Activated CD8-positive, alpha-beta memory T cell treated with anti-CD3 and anti-CD28 coated beads for 1 hour (primary cell): ENCODE measurements at places on chromosomes 1 and 21.

DNA sequence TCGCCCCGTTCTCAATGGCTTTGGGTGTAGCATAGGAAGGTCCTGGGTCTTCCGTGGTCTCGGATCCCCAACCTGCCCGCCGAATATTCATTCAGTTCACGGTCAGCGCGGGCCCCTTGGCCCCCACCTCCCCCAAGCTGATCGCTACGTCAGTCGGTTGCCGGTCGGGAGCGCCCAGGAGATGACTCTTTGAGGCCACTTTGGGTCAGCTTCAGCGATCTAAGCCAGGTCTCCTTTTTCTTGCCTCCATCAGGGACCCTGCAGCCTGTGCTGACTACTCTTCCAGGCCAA, 12.8 kb downstream of the HLX start:
- DNase-seq = no peak

DNA sequence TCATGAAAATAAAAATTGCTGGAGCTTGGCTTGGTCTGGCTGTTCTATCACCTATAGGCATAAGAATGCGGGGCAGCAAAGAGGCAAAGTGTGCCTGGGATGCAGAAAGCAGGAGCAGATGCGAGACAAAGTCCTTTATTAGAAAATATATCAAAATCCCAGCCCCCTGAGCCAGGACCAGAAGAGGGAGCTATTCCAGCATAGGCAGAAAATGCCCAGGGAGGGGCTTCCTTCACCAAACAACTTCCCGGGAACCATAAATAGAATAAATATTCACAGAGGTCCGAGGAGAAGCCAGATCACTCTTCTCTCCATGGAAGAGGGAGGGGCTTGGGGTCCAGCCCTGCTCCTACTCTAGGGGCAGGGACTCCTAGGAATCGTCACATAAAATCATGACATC, 5.0 kb downstream of the PPOX start:
- no peak for DNase-seq

- no peak for DNase-seq
These were observed 1.8 kb downstream of the LAMC1 start for GRCh38 chr1:183025010-183025337.

DNA sequence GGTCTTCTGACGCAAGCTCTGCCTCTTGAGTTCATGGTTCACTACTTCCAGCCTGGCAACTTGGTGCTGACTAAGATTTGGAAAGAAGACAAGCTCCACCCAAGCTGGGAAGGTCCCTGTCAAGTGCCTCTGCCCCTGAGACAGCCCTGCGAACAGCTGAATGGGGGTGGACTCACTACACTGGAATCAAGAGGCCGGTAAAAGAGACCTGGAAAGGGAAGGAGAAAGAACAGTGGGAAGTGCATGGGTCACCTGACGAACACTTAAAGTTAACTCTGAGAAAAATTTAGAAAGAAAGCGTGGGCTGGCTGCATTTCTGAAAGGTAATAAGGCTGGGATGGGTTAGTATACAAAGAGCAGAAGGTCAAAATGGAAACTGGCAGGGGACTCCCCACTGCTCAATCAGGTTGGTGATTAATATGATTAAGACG, 26.1 kb upstream of the ZNF496 start:
- DNase-seq = no peak

GRCh38 chr21:21247424-21247823, 249.2 kb downstream of the NCAM2 start:
- no peak for DNase-seq

DNA sequence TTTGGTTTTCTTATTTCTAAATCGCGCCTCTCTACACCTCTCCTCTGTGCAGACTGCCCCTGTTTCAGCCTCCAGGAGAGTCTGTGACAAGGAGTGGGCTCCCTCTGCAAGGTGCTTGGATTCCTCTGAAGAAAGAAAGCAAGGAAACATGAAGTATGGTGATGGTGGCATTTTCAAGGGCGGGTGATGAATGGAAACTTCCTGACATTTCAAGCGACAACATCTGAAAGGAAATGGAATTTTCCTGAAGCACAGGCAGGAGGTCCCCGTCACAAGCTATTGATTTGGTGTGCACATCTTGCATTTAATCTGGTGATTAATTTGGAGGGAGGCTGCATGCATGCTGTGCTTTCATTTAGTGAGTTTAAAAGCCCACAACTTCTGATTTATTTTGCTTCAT, 164.6 kb upstream of the FGGY start:
- no peak for DNase-seq

DNA sequence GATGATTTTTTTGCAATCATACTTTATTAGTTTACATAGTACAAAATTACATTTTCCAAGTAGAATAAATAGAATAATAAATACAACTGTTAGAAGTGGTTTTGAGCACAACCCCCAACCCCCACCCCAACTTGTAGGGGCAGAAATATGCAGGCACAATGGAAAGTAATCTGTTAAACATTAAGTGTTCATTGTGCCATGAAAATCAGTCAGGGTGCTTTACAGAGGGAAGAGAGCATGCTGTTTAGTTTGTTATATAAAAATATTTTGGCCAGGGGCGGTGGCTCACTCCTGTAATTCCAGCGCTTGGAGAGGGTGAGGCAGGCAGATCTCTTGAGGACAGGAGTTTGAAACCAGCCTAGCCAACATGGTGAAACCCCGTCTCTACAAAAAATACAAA, 2.6 kb downstream of the OR10T2 start:
- DNase-seq = no peak

- DNase-seq = peak; percentile 61
These were observed 22.7 kb downstream of the LRRC8D start for GRCh38 chr1:89843273-89844130.

- no peak for DNase-seq
These were observed 21.3 kb upstream of the TLCD4 start for GRCh38 chr1:95095833-95096217.

DNA sequence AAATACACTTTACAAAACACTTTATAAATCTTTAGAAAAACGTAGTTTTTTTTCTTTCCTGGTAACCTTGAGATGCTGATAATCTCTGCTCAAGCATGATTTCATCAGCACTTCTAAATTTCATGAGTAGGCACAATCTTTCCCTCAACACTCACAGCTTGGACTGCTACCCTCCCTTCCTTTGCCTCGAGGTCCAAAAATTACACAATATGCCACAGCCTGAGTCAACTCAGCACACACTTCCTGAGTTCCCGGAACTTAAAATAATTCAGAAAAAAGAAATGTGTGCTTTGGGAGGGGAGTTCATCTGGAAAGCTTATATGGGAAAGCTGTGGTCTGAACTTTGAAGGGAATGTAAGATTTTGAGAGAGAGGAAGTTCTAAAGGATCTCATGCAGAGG, 5.9 kb downstream of the CLCA2 start:
- DNase-seq = no peak

GRCh38 chr1:33228935-33229487, 27.3 kb upstream of the ZNF362 start:
- no peak for DNase-seq

GRCh38 chr1:52426371-52426770, 22.0 kb downstream of the PRPF38A start:
- DNase-seq = no peak

DNA sequence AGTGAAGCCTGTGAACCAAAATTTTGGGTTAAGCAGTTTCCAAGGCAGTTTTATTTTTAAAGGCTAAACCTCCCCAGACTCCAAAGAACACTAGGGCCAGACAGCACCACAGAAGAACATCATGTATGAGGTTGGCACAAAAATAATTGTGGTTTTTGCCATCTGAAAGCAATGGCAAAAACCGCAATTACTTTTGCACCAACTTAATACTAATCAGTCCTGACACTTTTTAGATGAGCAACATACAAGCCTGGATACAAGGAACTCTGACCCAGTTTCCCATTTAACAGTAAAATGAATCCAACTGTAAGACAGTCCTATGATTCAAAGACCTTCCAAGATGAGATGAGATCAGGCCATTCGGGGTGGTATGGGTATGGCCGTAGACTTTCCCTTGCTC, 46.8 kb downstream of the CNIH3 start:
- no peak for DNase-seq

DNA sequence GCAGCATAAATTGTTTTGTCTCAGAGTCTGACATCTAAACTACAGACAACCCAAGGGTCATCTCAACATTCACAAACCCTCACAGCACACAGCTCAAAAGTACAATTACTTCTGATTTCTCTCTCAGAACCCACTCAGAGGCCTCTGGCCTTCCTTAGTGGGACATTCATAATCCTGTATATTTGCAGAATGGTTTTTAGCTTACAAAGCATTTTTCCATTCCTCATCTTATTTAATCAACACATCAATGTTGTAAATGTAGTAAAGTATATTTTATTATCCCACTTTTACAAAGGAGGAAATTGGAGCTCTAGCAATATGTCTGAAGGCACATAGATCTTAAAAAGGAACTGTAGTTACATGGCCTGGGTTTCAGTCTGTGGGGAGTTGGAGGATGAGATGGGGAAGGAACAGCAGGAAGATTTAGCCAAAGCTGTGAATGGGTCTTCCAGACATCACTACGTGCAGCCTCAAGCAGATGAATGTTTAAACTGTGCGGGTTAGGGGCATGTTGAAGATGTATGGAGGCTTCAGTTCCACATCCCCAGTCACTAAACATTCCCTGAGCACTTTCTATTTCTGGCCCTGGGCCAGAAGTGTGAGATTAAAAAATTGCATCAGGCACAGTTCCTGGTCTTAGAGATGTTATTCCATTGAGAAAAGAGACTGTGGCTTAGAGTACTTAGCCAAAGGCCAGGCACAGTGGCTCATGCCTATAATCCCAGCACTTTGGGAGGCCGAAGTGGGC, 13.3 kb downstream of the AKNAD1 start:
- DNase-seq = no peak

- DNase-seq = no peak
These were observed 14.7 kb downstream of the CACHD1 start for GRCh38 chr1:64484651-64485050.

GRCh38 chr1:119711804-119712341, at the start of gene PHGDH:
TSS of gene PHGDH (plus strand) at chr1:119711934. CDS start at chr1:119712023, 89 bp downstream.
- DNase-seq = no peak

GRCh38 chr1:23092447-23092846, 73.2 kb downstream of the KDM1A start:
- DNase-seq = no peak

GRCh38 chr1:210438928-210439841, 110.5 kb downstream of the HHAT start:
- DNase-seq = no peak

GRCh38 chr1:19186001-19186400, 24.1 kb downstream of the UBR4 start:
- DNase-seq = no peak

GRCh38 chr1:24966724-24967346, 36.8 kb upstream of the RUNX3 start:
- peak; percentile 41 for DNase-seq

GRCh38 chr1:84619383-84620102, 45.3 kb upstream of the CTBS start:
- no peak for DNase-seq

- no peak for DNase-seq
These were observed 50.2 kb upstream of the WASF2 start for GRCh38 chr1:27539901-27540861.

GRCh38 chr1:185595835-185596667, 138.1 kb upstream of the HMCN1 start:
- peak; percentile 1 for DNase-seq

DNA sequence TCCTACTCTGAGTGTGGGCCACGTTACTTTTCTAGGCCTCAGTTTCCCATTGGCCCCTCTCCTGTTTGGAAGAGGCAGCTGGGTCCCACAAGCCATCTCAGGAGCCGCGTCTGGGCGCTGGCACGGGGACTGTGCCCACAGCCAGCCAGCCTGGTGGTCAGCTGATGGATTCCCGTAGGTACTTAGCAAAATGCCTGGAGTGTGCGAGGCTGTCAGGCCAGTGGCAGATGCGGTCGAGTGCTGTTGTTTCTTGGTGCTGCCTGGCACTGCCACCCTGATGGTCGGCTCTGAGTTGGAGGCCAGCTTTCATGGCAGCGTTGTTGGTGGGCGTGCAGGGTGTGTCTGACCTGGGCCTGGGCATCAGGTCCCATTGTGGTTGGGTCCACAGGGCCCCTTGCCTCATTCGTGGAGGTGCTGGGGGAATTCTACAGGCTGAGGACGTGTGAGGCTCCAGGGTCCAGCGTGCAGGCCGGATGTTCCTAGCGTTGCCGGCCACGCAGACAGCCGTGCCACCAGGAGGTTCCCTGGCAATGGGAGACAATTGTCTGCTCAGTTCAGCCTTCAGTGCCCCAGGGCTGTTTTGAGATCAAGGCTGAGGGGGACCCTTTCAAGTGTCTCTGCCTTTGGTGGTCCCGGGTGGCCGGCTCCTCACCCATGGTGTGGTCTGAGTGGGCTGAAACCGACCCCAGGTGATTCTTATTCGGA, 20.9 kb downstream of the SKI start:
- DNase-seq = no peak

DNA sequence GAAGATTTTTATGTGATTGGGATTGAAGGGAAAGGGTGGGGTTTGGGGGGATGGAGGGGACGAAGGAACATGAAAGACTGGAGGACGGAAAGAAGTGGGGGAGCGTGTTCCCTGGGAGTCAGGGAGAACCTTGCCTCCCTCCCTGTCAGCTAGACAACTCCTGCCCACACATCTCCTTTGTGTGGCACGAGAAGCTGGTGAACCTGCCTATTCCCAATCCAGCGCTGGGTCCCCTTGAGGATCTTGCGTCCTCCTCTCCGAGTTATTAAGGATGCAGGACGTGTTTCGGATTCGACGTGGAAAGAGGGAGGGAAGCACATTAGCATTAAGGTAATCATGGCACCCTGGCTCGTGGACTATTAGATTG, 1.4 kb downstream of the LRRC7 start:
- no peak for DNase-seq

DNA sequence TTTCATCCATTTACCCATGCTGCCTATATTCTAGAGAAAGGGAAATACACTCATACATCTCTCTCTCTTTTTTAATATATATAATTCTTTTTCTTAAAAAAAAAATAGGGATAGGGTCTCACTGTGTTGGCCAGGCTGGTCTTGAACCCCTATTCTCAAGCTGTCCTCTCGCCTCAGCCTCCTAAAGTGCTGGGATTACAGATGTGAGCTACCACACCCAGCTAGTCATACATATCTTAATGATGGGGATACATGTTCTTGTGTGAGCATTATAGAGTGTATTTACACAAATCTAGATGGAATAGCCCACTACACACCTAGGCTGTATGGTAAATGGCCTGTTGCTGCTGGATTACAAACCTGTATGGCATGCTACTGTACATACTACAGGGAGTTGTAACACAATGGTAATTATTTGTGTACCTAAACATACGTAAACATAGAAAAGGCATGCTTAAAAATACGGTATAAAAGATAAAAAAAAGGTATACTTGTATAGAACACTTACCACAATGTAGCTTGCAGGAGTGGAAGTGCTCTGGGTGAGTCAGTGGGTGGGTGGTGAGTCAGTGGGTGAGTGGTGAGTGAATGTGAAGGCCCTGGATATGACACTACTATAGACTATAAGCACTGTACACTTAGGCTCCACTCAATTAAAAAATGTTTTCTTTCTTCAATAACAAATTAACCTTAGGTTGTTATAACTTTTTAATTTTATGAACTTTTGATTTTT, 72.9 kb downstream of the IVNS1ABP start:
- DNase-seq = no peak
